EH (cell line): ENCODE measurements at places on chromosomes 12 and 14.

GRCh38 chr12:110247340-110248095 is 33.5 kb upstream of the ATP2A2 start:
- no peak for DNase-seq

- peak; percentile 76 for DNase-seq
Measured at GRCh38 chr14:73489481-73490175, 1.1 kb upstream of the RIOX1 start.

GRCh38 chr12:73486256-73486655 is 1051.4 kb upstream of the ATXN7L3B start:
- DNase-seq: no peak

- no peak for DNase-seq
Measured at GRCh38 chr12:74770552-74770951, 232.9 kb downstream of the ATXN7L3B start.

- DNase-seq: no peak
Measured at GRCh38 chr12:73067616-73068015, 795.4 kb downstream of the TRHDE start.

DNA sequence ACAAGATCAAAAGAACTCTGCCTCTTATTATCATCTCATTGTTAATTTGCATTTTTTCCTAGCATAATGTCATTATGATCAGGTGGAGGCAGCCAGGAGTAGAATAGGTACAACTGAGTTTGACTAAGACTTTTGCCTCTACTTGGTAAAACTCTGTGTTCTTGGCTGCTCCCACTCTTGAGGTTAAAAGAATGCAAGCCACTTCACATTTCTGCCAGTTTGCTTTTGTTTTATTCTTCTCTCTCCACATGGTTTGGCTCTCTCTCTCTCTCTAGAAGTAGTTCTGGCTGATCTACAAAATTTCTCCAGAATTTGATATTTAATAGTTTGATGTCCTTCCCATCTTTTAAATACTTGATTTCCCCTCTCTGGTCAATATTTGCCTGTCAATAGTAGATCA is 170.7 kb upstream of the E2F7 start:
- DNase-seq: no peak

- no peak for DNase-seq
Measured at GRCh38 chr12:107568718-107569117, 116.9 kb upstream of the PWP1 start.

DNA sequence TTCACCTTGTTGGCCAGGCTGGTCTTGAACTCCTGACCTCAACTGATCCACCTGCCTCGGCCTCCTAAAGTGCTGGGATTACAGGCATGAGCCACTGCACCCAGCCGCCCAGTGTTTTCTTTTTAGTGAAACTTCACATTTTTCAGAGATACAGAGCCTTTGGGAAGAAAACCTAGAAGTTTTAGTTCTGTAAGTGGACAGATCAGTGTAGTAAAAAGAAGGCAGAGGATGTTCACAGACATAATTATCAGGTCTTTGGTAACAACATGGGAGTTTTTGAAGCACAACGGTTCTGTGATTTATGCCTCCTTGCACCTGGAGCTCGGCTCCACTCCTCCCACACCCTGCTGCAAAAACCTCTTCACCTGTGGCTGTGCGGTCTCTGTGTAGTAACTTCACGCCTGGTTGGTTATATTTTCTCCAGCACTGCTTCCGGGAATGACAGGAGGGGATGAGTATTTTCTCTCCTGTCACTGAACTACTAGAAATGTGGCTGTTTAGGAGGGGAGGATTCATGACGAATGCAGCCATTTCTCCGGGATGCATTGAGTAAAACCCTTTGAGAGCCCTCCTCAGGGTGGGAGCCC is 67.0 kb downstream of the ARF6 start:
- DNase-seq: no peak

- DNase-seq: no peak
Measured at GRCh38 chr12:19482551-19483109, 43.3 kb downstream of the AEBP2 start.

DNA sequence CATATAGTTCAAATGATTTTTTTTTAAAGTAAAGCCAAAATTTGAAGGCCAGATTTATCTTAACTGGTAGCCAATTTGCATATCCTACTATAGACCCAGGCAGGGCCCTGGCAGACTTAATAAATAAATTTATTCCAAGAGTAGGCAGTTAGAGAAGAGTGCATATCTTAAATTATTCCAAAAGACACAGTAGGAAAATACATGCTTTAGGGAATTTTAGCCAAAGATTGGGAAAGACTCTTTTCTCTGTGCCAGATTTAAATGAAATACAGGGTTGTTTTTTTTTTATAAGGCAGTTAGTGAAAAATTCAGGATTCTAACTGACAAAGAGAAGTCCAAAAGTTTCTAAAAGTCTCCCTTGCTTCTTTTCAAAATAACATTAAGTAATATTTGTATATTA is 65.5 kb downstream of the ST8SIA1 start:
- no peak for DNase-seq
